SK-N-SH treated with all-trans-retinoic acid at 6 μM for 48 hours (cell line): ENCODE measurements at places on chromosomes 11 and 22.

GRCh38 chr11:6405846-6406245 lies 13.0 kb downstream of the APBB1 start:
- ATAC-seq = no peak

DNA sequence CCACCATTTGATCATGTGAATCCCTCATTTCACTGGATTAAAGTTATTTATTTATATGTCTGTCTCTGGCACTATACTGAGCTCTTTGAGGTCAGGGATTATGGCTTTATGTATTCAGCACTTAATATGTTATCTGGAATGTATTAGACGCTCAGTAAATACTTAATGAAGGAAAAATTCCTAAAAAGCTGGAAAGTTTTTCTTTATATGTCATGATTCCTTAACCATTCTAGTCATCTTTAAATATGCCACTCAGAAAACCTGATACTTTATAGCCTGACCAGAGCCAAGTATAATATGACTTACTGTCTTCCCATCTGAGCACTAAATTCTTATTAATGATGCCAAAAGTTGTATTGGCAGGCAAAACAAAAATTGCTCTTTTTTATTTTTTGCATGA lies 27.1 kb downstream of the RNF169 start:
- ATAC-seq = no peak; the same call in 2 of the 3 replicates

GRCh38 chr22:39245130-39246039 lies 603 bp upstream of the PDGFB start:
- no peak for ATAC-seq

- ATAC-seq = peak; percentile 99
These were observed 29.5 kb upstream of the CCDC34 start for GRCh38 chr11:27392278-27393114.
